ENCODE measurements at places on chromosomes 6 and 20.
A peak's percentile ranks its signal among the peaks of the same experiment; 100 is the strongest.

DNA sequence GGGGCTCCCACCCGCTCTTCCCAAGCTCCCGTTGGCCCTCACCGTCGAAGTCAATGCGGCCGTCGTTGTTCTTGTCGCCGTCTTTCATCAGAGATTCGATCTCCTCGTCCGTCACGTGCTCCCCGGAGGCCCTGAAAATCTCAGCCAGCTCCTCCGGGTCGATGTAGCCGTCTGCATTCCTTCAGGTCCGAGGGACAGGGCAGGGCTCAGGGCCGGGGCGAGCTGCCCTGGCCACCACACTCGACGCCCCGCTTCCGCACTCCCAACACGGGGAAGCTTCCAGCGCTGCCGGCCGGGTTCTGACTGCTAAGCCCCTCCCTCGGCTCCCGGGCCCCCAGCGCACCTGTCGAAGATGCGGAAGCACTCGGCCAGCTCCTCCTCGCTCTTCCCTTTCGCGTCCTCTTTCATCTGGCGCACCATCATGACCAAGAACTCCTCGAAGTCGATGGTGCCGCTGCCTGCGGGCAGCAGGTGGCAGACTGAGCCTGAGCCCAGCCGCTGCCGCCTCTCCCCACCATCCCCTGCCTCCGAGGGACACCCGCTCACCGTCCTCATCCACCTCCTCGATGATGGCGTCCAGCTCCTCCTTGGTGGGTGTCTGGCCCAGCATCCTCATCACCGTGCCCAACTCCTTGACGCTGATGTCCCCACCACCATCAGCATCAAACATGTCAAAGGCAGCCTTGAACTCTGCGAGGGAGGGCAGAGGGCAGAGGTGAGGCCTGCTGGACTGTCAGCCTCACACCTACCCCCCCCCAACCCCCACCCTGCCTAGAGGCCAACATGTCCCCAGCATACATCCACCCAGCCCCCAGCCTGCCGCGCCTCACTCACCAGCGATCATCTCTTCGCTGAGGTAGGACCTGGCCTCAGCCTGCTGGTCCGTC, 2.9 kb downstream of the TNNC2 start:
- DNase-seq, result no peak

- DNase-seq, result no peak
These were observed 48.8 kb downstream of the DST start for GRCh38 chr6:56593801-56594318.

DNA sequence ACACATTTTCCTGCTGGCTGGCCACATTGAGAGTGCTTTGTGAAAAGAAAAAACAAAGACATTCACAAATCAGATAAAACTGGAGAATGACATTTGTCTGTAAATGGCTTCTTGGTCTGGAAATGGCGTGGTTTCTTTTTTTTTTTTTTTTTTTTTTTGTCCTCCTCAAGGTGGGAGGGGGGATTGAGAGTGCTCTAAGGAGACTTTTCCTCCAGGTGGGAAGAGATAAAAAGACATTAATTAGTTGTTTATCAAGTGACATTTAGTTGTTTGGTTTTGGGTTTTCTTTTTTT, 40.4 kb downstream of the GNAS start:
- no peak for DNase-seq

GRCh38 chr20:18031888-18032509, 25.7 kb downstream of the OVOL2 start:
- DNase-seq, result no peak

GRCh38 chr6:151514000-151514730, 20.3 kb downstream of the CCDC170 start:
- DNase-seq, result no peak

GRCh38 chr6:89582669-89583325, 55.8 kb downstream of the LYRM2 start:
- no peak for DNase-seq

GRCh38 chr20:38840053-38840893, 34.8 kb downstream of the PPP1R16B start:
- DNase-seq, result peak; percentile 85
